Adrenal gland (tissue), 19 donors: ENCODE measurements at places on chromosomes 5 and 9. TPM values are rescaled to one million over a fixed set of nuclear protein-coding genes. Genes with fewer than 3 reads are reported as not detected.
A peak's percentile ranks its signal among the peaks of the same experiment; 100 is the strongest.

DNA sequence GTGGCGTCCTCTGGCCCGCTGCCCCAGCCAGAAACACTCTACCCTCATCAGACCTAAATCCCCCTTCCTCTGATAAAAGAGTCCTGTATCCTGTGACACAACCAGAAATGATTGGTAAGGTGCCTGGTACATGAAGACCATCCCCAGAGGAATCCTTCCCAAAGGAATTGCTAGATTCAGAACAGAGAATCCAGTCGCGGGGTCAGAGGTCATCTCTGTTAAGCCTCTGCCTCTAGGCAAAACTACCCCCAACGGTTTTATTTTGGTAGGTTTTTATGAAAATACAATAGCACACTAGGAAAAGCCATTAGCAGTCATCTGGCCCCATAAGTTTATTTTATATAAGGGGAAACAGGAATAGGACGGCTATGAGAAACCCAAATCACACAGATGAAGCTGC is 102.4 kb upstream of the HAND1 start:
- no peaks in the 10 kb centered on the region for H3K36me3 ChIP-seq
- peaks cover 12% of the 10 kb centered on the region for H3K27me3 ChIP-seq
- DNase-seq: no peak
- no peak overlapping the region for H3K4me3 ChIP-seq
- no peak overlapping the region for H3K27ac ChIP-seq

Gene NPDC1
- total RNA-seq: 45.3 TPM

DNA sequence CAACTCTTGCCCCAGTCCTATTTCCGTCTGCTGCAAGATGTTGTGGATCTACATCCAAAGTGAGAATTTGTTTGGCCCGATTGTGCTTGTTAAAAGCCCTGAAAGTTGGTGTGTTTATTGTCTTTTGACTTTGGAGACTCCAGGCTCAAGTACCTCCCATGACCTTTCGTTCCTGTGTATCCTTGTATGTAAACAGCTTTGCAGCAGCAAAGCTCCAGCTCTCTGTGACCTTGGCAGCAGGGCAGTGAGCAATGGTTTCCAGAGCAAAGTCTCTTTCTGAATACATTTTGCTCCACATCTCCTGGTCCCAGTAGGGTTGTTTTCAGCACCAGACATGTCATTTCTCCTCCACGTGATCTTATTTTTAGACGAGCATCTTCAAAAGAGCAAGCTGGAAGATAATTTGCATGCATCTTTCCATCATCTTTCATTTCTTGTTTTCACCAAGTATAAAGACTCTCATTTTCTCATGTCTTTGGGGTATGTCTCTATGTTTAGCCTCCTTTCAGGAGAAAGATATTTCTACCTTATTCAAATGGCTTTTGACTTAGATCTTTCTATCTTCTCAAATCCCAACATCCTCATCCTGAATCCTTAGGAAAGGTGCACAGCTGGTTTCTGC is 68.1 kb upstream of the ERCC6L2 start:
- H3K4me3 ChIP-seq: no peak overlapping the region
- DNase-seq: peak; percentile 62
- H3K36me3 ChIP-seq: no peaks in the 10 kb centered on the region
- H3K27ac ChIP-seq: peak overlapping the region; percentile 3

Gene HAVCR2
- total RNA-seq: 48.6 TPM

- H3K4me3 ChIP-seq: no peak overlapping the region
- no peak overlapping the region for H3K27ac ChIP-seq
- H3K27me3 ChIP-seq: no peaks in the 10 kb centered on the region
- DNase-seq: no peak
These were observed 26.7 kb downstream of the EBF1 start for GRCh38 chr5:159073026-159073425.

- no peaks in the 10 kb centered on the region for H3K36me3 ChIP-seq
- no peaks in the 10 kb centered on the region for H3K27me3 ChIP-seq
- no peak for DNase-seq
- H3K4me1 ChIP-seq: no peaks in the 10 kb centered on the region
- no peak overlapping the region for H3K4me3 ChIP-seq
These were observed 65.4 kb downstream of the RNF130 start for GRCh38 chr5:180006141-180006540.

Gene EPB41L4A
- 13.7 TPM for total RNA-seq

GRCh38 chr9:106708475-106709146 is 154.4 kb upstream of the ZNF462 start:
- no peak overlapping the region for H3K27ac ChIP-seq
- DNase-seq: no peak
- no peak overlapping the region for H3K4me3 ChIP-seq
- no peaks in the 10 kb centered on the region for H3K36me3 ChIP-seq

DNA sequence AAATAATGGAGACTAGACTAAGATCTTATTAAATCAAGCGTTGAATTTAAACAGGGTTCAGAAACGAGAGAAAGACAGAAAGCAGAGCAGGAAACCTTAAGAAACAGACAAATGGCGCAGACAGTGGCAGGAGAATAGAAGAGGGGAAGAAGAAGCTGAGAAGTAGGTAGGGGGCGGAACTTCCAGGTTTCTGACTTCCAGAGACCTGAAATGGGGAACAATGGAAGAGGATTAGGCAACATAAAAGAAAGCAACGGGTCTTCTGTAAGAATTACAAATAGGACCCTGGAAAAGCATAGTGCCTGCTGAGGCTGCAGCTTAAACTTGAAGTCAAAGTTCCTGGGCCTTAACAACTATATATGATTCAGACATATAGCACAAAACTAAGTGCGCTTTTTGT is 101.7 kb downstream of the BNC2 start:
- no peaks in the 10 kb centered on the region for H3K4me1 ChIP-seq
- no peaks in the 10 kb centered on the region for H3K36me3 ChIP-seq
- no peaks in the 10 kb centered on the region for H3K27me3 ChIP-seq
- no peak overlapping the region for H3K27ac ChIP-seq

Gene MZB1
- 0.50 TPM for total RNA-seq
